ENCODE measurements at places on chromosomes 3 and 15. TPM values are rescaled to one million over a fixed set of nuclear protein-coding genes. Genes with fewer than 3 reads are reported as not detected.
A peak's percentile ranks its signal among the peaks of the same experiment; 100 is the strongest.

DNA sequence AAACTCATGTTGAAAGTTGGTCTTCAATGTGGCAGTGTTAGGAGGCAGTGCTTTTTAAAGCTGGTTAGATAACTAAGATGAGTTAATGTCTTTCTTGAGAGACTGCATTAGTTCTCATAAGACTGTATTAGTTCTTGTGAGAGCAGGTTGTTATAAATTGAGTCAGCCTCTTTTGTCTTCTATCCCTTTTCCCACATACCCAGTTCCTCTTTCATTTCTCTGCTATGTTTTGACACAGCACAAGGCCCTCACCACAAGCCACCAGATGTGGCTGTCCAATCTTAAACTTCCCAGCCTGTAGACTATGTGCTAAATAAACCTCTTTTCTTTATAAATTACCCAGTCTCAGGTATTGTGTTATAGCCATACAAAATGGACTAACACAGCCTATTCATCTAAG lies 94.6 kb upstream of the SNTN start:
- no peaks in the 10 kb centered on the region for H3K36me3 ChIP-seq
- H3K4me3 ChIP-seq, result no peak overlapping the region
- no peak for DNase-seq
- H3K4me1 ChIP-seq, result no peaks in the 10 kb centered on the region
- no peak overlapping the region for H3K27ac ChIP-seq

GRCh38 chr3:72974956-72975355 lies 21.7 kb upstream of the PPP4R2 start:
- no peaks in the 10 kb centered on the region for H3K4me1 ChIP-seq
- no peak overlapping the region for H3K27ac ChIP-seq
- no peaks in the 10 kb centered on the region for H3K27me3 ChIP-seq
- no peak for DNase-seq

DNA sequence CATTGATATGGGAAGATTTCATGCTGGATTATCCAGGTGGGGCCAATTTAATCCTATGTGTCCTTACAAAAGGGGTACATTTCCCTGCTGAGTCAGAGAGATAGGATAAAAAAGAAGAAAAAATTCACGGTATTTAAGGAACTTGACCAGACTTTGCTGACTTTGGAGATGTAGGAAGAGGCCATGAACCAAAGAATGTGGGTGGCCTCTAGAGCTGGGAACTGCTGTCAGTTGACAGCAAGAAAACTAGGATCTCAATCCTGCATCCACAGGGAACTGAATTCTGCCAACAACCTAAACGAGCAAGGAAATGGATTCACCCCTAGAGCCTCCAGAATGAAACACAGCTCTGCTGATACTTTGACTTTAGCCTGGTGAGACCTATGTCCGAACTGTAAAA lies 148.1 kb upstream of the SLC24A5 start:
- no peak overlapping the region for H3K4me3 ChIP-seq
- no peaks in the 10 kb centered on the region for H3K4me1 ChIP-seq
- H3K27ac ChIP-seq, result no peak overlapping the region

- no peaks in the 10 kb centered on the region for H3K36me3 ChIP-seq
- H3K27ac ChIP-seq, result no peak overlapping the region
- no peaks in the 10 kb centered on the region for H3K4me1 ChIP-seq
- no peak for DNase-seq
- H3K27me3 ChIP-seq, result no peaks in the 10 kb centered on the region
These were observed 3.5 kb upstream of the ALDH1A2 start for GRCh38 chr15:58069008-58069407.

DNA sequence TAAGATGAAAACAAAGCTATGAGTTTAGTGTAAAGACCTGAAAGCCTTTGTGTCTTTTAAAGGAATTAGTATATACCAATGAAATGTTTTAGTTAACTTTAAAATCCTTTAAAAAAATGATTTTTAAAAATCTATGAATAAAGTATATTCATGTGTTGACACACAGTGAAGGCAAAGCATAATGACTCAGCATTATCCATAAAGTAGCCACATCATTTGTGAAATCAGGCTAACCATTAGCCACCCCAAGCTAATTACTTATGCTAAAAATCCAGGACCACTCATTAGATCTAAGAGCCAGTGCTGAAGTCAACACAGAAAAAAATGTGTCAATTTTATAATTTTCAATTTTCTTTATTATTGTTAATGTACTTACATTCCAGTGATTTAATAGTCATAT lies 310.2 kb downstream of the TBC1D5 start:
- H3K27me3 ChIP-seq, result no peaks in the 10 kb centered on the region
- no peak overlapping the region for H3K4me3 ChIP-seq
- H3K27ac ChIP-seq, result no peak overlapping the region
- H3K4me1 ChIP-seq, result no peaks in the 10 kb centered on the region
- H3K36me3 ChIP-seq, result no peaks in the 10 kb centered on the region
- no peak for DNase-seq

GRCh38 chr15:25061808-25062550 lies 107.2 kb downstream of the SNRPN start:
- no peak overlapping the region for H3K4me3 ChIP-seq
- no peak overlapping the region for H3K27ac ChIP-seq
- H3K4me1 ChIP-seq, result no peaks in the 10 kb centered on the region
- H3K27me3 ChIP-seq, result no peaks in the 10 kb centered on the region
- DNase-seq, result no peak
- no peaks in the 10 kb centered on the region for H3K36me3 ChIP-seq

DNA sequence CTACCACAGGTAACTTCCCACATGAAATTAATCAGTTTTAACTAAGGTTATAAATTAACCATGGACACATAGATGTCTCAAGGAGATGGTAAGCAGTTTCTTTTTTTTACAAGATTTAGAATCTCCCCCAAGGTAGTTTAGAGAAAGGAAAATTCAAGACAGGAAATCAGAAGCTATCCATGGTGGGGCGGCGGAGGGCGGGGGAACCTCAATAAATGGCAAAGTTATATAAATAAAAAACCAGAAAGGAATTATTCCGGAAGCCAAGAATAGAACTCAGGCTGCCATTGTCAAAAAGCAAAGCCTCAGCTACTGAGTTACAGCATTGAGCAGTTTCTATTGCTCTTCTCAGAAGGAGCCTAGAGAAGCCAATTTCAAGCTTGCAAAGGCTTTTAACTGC lies 172.1 kb upstream of the SMAD3 start:
- DNase-seq, result no peak
- H3K36me3 ChIP-seq, result no peaks in the 10 kb centered on the region
- H3K27ac ChIP-seq, result no peak overlapping the region

FGD5 gene
- total RNA-seq, result 8.6 TPM

GRCh38 chr3:98518816-98519215 lies 3.9 kb downstream of the CLDND1 start:
- H3K4me1 ChIP-seq, result peaks cover 8% of the 10 kb centered on the region
- H3K4me3 ChIP-seq, result no peak overlapping the region
- H3K27me3 ChIP-seq, result no peaks in the 10 kb centered on the region
- DNase-seq, result no peak
- no peak overlapping the region for H3K27ac ChIP-seq
- H3K36me3 ChIP-seq, result peaks cover 62% of the 10 kb centered on the region

CCR8 gene
- total RNA-seq, result not detected

DNA sequence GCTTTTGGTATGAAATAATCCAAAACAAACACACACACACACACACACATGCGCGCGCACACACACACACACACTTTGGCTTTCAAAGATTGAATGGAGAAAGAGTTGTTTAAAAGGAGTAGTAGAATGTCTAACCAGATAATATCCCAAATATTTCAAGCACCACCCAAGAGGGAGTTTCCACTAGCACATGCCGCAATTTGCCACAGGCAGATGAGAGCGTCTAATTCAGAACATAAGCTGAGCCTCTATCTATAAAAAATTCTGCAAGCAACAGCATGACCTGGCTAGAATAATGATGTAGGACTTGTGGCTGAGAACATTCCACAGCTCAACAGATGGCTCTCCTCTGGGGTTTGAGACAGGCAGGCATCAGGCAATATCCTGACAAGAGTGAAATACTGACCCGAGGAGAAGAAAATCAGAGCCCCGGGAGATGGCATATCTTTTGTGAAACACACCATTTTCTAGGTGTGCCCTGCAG lies 302.5 kb upstream of the GADL1 start:
- no peaks in the 10 kb centered on the region for H3K36me3 ChIP-seq
- no peak overlapping the region for H3K27ac ChIP-seq
- no peak overlapping the region for H3K4me3 ChIP-seq
- H3K27me3 ChIP-seq, result no peaks in the 10 kb centered on the region

DNA sequence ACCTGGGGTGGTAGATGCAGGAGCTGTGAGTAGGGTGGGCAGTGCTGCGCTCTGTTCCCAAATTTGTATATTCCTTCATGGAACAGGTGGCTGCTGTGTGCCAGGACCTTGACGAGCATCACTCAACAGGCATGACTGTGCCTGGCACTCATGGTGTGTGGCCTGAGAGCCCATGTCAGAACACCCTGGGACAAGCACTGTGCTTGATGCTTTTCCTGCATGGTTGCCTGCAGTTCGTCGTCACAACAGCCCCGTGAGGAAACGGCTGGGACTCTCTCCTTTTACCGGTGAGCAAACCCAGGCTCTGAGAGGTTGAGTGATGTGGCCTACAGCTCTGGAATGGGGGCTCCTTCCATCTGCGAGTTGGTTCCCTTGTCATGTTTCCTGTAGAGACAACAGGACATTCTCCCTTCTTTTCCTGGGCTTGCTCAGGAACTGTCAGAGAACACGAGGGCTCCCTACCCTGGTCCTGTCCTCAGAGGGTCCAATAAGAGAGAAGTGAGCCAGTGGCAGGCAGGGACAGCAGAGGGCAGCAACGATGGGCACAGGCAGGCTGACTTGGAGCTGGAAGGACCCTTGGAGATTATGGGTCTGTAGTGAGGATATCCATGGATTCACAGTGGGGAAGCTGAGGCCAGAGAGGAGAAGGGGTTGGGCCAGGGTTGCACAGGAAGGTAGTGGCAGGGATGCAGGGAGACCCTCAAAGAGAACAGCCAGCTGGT lies 37.4 kb downstream of the PRKCD start:
- no peak overlapping the region for H3K27ac ChIP-seq
- no peaks in the 10 kb centered on the region for H3K36me3 ChIP-seq
- no peak overlapping the region for H3K4me3 ChIP-seq
- no peak for DNase-seq

DNA sequence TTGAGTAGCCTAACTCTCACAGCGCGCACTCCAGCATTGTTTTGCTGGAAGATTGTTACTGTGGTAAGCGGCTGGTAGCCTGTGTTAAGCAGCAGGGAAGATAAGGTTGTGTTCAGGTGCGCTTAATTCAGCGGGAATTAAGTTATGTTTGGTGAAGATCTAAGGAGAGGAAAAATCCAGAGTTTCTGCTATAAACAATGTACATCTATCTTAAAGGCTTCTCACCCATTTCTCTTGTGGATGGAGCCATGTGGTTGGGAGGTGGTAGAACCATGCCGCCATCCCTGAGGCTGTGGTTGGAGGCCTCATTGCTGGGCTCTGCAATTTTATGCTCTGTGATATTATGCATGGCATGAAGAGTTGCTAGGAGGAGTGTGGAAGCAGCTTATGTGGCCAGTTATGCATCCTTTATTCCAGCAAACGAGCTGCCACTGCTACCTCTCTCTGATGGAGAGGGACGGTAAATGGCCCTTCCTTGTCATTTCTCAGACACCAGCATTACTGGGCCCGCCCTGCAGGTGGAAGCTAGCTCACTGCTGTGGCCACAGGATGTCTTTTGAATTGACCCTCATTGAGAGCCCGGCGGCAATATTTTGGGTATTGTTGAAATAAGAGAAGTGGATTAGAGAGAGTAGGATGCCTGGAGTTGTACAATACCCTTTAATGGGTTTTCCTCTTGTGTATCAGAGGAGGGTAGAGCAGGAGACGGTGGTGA lies 1.3 kb downstream of the MINAR1 start:
- no peaks in the 10 kb centered on the region for H3K36me3 ChIP-seq
- no peak for DNase-seq
- H3K27ac ChIP-seq, result no peak overlapping the region
- peaks cover 16% of the 10 kb centered on the region for H3K27me3 ChIP-seq
- no peak overlapping the region for H3K4me3 ChIP-seq

DNA sequence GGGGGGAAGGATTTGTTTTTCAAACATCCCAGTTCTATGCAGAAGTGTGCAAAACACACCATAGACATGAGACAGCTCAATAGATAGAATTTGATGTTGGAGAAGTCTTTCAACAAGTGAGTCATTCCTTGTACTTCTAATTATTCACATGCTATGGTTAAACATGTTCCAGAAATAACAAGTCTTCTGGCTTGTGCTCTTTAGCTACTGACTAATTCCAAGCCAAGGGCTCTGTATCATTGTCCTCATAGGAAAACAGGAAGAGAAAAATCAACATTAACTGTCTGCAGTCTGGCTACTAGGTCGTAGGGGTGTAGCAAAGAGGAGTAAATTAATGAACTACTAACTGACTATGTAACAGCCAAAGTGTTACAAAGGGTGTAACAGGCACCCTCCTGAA lies 25.8 kb downstream of the LDHAL6B start:
- H3K36me3 ChIP-seq, result no peaks in the 10 kb centered on the region
- H3K4me3 ChIP-seq, result no peak overlapping the region
- no peaks in the 10 kb centered on the region for H3K27me3 ChIP-seq
- H3K4me1 ChIP-seq, result no peaks in the 10 kb centered on the region

ASB14 gene
- not detected for total RNA-seq

DNA sequence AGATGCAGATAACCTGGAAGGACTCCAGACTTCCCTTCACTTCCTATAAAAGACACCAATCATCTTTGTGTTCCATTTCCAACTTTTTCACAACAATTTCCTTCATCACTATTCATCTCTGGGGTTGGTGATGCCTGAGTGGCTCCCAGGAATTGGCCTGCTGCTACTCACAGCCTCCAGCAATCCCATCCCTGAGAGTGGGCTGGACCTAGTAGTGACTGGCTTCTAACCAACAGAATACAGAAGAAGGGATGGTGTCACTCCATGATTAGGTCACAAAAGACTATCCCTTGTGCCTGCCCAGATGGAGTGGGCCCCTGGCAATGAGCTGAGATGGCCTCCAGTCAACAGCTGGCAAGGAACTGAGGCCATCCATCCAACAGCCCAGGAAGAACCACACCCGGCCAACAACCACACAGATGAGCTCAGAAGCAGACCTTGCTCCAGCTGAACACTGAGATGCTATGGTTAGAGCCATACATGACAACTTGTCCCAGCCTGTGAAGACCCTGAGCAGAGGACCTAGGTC lies 20.9 kb downstream of the OCA2 start:
- DNase-seq, result no peak
- no peaks in the 10 kb centered on the region for H3K27me3 ChIP-seq
- H3K27ac ChIP-seq, result no peak overlapping the region
- H3K36me3 ChIP-seq, result no peaks in the 10 kb centered on the region

- peak; percentile 47 for DNase-seq
- H3K4me3 ChIP-seq, result no peak overlapping the region
- H3K27ac ChIP-seq, result no peak overlapping the region
- no peaks in the 10 kb centered on the region for H3K4me1 ChIP-seq
- no peaks in the 10 kb centered on the region for H3K27me3 ChIP-seq
These were observed 15.3 kb downstream of the TTC21A start for GRCh38 chr3:39122813-39123212.

- no peaks in the 10 kb centered on the region for H3K4me1 ChIP-seq
- DNase-seq, result no peak
- H3K27ac ChIP-seq, result peak overlapping the region; percentile 31
- H3K27me3 ChIP-seq, result no peaks in the 10 kb centered on the region
These were observed 18.8 kb downstream of the GNB4 start for GRCh38 chr3:179432451-179432850.

- no peaks in the 10 kb centered on the region for H3K27me3 ChIP-seq
- H3K4me3 ChIP-seq, result no peak overlapping the region
- no peaks in the 10 kb centered on the region for H3K4me1 ChIP-seq
- peak; percentile 55 for DNase-seq
- H3K36me3 ChIP-seq, result no peaks in the 10 kb centered on the region
- H3K27ac ChIP-seq, result no peak overlapping the region
These were observed 107.4 kb upstream of the GRM7 start for GRCh38 chr3:6753536-6753935.

PLSCR5 gene
- total RNA-seq, result not detected

Data from Peyer's patch (tissue), 4 donors.